ENCODE measurements at places on chromosomes 6 and 20.

- DNase-seq, result peak; percentile 65
Measured at GRCh38 chr6:151390851-151391470, 398 bp downstream of the ZBTB2 start.

- no peak for DNase-seq
Measured at GRCh38 chr20:19448632-19449031, 236.2 kb downstream of the SLC24A3 start.

DNA sequence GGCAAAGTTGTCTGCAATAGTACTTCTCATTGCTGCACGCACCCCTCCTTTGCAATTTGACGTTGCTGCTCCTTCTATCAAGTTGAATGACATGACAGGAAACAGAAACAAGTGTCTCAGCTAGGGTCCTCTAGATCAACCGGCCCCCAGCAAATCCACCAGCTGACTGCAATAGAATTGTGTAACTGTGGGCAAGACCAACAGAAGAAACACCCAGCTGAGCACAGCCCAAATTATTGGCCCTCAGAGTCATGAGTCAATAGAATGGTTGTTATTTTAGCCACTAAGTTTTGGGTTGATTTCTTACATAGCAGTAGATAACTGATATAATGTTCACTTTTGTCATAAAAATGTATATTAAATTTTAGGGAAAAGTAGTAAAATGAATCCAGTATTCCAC, 202.7 kb downstream of the MAFB start:
- no peak for DNase-seq

DNA sequence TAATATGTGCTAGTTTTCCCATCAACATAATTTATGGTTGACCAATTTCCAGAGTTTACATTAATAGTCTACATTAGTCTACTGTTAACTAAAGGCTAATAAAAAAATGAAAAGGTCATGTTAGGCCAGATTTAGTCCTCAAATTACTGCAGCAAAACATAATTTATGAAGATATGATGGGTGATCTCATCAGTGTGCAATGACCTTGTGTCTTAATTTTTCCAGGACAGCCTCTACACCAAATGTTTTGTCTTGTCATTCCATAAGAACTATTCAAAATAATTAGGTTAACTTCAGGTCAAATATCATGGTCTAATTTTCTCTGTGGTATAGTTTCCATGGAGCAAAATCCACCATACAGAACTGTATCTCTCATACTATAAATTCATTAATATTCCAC, 234.2 kb downstream of the COL12A1 start:
- no peak for DNase-seq
